ENCODE measurements at places on chromosomes 3 and 15.

DNA sequence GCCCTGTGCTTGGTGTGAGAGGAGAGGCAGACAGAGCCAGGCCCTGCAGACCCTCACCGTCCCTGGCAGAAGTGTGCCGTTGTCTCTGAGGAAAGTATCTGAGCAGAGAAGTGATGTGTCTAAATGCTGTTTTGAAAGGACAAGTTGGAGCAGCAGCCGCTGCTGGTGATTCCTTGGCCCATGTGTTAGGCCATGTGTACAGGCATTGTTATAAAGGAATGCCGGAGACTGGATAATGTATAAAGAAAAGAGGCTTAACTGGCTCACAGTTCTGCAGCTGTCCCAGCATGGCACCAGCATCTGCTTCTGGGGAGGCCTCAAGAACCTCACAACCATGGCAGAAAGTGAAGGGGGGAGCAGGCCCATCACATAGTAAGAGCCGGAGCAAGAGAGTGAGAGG is 334.6 kb upstream of the ATP10A start:
- no peak for DNase-seq

DNA sequence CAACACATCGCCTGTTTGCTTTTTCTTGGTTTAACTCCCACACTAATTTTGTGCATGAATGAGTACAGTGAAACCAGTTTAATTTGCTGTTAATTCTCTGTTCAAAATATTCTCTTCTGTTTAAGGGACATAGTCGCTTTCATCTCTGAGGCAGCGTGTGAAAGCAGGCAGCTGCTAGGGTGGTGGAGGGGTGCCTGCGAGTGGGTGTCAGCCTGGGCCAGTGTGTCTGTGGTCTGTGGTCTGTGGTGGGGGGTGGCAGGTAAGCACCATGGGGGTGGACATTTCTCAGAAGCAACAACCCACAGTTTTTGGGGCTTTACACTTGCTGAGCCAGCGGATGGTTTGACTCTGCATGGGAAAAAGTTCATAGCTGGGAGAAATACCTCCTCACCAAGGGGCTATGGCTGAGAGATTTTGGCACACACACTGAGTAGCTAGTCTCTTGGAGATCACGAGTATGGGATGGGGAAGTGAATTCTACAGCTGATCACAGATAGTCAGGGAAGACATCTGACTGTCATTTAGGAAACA is 109.2 kb downstream of the EPHB1 start:
- no peak for DNase-seq

DNA sequence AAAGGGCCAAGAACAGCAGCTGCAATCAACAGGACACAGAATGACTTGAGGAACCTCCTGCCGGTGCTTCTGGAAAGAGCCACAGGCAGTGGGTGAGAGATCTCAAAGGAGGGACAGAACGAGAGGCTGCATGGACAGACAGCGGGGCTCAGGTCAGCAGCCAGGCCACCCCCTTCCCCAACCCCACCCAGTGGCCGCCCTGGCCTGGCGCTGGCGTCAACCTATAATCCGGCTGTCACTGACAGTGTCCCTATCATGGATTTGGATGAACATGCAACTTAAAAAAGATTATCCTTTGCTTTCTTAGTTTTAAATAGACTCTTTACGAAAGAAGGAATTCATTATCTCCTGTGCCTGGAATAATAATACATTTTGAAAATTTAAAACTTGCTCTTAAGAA is 54.1 kb downstream of the TRPM1 start:
- DNase-seq: no peak

- DNase-seq: no peak
Measured at GRCh38 chr3:79211586-79212359, 556.0 kb downstream of the ROBO1 start.

Measured in neural crest cell (in vitro differentiated cells).